NCI-H1694 (cell line): ENCODE measurements at places on chromosomes 6 and 20.
A peak's percentile ranks its signal among the peaks of the same experiment; 100 is the strongest.

DNA sequence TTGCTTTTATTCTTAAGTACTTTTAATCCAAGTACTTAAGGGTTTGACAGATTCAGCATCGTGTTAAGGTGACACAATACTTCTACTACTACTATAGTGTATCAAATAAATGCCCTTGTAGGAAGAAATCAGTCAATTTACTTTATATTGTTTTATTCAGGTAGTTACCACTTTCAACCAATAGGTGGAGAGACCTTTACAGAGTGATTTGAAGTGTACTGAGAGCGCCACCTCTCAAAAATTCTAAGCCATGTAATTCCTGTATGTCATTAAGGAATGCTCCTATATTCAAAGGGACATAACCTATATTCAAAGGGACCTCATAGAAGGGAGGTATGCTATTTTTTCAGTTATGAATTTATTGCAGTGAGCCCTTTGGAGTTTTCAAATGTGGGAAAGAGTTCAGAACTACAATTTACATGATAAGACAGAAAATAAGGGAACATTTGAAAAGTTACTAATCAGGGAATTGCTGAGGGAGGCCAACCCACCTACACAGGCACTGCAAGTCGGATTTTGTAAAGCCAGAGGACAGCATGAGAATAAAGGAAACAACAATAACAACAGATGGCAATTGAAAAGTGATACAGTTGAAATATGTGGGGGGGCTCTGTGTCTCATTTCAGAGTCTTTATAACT is 955.6 kb downstream of the TBC1D32 start:
- peak; percentile 0 for DNase-seq

- no peak for DNase-seq
These were observed 21.5 kb downstream of the TPBG start for GRCh38 chr6:82385102-82385501.

DNA sequence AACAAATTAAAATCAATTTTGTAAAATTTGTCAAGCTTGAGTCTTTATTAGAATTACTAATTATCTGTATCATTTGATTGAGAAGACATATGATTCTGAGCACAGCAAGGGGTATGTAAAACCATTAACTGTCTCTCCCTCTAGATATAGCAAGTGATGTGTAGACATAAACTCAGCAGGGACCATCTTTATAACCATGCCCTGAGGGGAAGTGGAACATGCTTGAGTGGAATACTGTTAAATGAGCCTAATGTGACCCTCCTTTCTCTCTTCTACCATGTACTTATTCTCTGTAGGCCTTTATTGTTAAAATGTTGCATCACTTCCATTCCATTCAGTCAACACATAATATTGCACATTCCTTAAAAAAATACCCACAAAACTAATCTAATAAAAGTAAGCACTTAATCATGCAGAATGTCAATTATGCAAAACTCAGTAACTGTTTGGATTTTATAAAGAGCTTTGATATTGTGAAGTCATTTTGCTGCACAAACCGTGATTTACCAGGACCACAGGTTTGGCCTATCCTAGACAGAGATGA is 896.6 kb upstream of the MANEA start:
- DNase-seq, result no peak

DNA sequence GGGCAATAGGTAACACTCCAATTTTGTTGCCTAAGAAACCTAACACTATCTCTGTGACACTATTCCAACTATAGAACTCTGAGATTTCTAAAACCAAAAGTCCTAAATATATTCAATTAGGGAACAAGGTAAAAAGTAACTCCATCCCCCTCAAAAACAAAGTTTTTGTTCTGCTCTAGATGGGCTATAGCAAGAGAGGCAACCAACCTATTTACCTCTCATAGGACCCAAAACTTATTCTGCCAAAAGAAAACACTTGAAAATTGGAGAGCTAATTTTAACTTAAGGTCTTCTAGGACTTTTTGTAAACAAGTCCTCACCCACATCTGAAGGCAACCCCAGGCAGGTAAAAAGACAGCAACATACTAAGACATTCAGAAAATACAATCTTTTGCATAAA is 7.7 kb downstream of the RBM39 start:
- DNase-seq, result no peak

GRCh38 chr20:25461281-25461650 is 53.8 kb downstream of the GINS1 start:
- no peak for DNase-seq

DNA sequence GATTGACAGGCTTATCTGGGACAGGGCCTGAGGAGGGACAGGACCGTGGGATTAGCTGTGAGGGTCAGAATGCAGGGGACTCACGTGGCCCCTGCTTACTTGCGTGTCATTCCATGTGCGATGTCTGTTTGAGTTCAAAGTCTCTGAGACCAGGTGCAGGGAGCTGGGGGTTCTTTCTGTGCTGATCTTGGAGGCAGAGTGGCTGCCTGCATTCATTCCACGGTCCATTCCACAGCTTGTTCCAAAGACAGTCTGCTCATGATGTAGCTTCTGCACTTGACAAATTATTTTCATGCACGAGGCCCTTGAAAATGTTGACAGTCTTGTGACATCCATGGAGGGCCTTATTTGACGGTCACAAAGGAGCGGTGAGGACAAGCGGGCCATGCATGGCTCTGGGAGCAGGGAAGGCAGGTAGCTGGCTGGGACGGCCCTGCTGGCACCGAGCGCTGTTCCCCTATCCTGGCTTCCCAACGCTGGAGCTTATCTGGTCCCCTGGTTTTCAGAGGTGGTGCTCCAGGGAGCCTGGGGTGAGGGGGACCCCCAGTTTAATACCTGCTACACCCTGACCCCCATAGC is 156.3 kb upstream of the RNF24 start:
- no peak for DNase-seq

DNA sequence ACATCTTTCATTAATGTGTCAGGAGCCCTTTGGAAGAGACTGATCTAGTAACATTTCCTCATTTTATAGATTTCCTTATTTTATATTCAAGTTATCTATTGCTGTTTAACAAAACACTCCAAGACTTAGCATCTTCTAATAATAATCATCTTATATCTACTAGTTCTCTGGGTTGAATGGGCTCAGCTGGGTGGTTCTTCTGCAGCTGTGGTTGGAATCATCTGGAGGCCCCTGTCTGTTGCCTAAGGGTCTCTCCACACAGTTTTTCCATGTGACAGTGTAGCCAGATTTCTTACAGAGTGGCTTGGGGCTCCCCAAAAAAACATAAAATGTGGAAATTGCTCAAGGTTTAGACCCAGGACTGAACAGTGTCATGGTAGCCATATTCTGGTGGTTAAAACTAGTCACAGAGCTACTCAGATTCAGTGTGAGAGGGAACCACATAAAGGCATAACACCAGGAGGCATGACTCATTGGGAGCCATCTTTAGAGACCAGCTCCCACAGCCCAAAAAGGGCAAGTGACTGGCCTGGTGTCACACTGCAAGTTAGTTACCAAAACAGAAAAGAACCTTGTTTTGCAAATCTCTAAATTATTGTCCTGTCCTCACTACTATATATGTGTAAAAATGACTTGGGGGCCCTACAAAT is 11.5 kb downstream of the SLC2A10 start:
- DNase-seq, result no peak

DNA sequence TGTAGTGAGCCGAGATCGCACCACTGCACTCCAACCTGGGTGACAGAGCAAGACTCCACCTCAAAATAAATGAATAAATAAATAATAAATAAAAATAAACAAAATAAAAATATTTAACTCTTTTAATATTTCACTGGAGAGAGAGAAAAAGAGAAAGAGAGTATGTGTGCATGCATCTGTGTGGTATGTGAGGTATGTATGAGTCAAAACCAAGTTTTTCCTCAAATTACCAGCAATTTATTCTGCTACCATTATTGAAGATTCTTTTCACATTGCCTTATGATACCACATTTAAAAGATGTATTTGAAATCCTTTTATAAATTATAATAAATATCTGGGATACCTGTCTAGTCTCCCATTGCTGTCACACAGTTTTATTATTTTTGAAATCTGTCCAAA is 122.1 kb downstream of the CD164 start:
- DNase-seq, result no peak

- no peak for DNase-seq
These were observed 62.1 kb downstream of the NRSN1 start for GRCh38 chr6:24187965-24188577.

- DNase-seq, result no peak
These were observed 44.9 kb upstream of the FAM83B start for GRCh38 chr6:54801669-54802068.

GRCh38 chr20:37915434-37915787 is 12.5 kb downstream of the VSTM2L start:
- DNase-seq, result no peak

DNA sequence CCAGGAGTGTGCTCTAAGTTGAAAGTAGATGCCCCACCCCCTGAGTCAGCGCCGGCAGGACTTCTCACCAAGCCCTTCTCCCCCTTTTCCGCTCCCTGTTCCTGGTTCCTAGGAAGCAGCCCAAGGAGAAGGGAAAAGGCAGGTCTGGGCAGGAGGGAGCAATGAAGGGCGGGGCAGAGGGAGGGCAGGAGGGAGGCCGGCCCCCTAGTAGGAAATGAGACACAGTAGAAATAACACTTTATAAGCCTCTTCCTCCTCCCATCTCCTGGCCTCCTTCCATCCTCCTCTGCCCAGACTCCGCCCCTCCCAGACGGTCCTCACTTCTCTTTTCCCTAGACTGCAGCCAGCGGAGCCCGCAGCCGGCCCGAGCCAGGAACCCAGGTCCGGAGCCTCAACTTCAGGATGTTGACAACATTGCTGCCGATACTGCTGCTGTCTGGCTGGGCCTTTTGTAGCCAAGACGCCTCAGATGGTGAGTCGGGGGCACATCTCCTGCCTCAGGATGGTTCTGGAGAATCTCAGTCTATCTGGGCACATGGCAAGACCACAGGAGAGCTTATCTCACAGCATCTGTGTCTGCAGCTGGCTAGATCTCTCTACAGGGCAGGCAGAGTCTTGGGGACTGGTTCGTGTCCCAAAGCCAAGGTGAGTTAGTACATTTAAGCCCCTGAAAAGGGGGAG is at the start of gene PROCR:
Gene PROCR (plus strand): TSS at position 320 of the 681 bp plus-strand sequence. CDS start 83 bp downstream, at position 403.
- no peak for DNase-seq

DNA sequence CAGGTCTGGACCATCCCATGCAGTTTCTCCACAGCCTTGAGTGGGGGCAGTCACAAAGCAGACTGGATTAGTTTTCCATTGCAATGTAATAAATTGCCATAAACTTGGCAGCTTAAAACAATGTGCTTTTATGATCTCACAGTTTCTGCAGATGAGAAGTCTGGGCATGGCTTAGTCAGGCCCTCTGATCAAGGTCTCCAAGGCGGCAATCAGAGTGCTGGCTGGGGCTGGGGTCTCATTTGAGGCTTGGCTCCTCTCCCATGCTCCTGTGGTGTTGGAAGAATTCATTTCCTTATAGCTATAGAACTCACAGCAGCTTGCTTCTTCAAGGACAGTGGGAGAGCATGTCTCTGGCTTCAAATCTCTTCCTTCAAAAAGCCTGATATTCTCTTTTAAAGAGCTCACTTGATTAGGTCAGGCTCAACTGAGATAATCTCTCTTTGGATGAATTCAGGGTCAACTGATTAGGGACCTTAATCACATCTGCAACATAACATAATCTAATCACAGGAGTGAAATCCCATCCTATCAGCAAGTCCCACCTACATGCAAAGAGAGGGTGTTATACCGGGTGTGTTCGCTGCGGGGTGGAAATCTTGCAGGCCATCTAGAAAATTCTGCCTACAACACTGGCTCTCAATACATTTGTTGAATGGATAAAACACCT is 77.4 kb upstream of the SULF2 start:
- no peak for DNase-seq

DNA sequence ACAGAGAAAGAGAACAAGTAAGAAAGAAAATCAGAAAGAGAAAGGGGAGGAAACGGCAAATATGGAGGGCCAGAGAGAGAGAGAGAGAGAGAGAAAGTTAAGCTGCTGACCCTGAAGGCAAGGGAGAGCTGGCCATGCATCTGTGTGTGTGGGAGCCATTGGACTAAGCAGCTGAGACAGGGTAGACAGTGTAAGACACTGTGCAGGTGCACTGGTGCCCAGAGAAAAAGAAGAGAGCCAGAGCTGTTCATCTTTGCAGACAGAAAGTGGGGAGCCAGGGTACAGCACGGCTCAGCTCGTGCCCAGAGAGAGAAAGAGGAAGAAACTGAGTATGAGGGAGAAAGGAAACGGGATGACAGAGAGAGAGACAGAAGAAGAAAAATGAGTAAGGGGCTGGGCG is 24.2 kb upstream of the ZNF318 start:
- no peak for DNase-seq

DNA sequence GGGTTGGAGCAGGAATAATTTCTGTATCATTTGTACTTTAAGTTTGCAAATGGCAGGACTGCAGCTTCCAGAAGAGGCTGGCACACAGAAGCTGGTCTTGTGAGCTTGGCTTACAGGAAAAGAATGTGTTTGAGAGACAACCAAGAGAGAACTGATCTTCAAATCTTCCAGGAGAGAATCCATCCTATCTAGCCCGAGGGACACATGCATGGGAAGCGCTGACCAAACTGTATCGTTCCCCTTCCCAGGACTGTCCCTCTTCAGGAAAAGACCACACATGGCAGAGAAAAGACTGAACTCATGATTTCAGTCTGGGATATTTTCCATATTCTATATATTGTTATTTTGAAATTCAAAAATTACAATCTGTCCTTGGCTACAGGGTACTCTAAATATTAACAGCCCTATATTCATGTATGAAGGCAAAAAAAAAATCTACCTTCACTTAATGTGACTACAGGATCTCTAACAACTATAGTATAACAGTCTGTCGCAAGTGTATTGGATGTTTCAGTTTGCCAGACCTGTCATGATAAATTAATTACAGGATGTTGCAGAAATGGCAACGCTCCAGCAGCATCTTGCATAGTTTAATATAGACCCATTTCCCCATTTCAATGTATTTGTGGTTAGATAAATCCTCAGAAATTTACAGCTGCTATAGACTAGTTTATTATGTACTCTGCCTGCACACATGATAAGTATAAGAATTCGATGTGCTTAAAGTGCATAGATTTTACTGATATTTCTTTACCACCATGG is 99.4 kb downstream of the MYB start:
- DNase-seq, result peak; percentile 63

- no peak for DNase-seq
These were observed 189.4 kb downstream of the DLL1 start for GRCh38 chr6:170101281-170102035.

- no peak for DNase-seq
These were observed 55.6 kb downstream of the RRBP1 start for GRCh38 chr20:17626217-17627007.
